ENCODE measurements at places on chromosomes 12 and 14.

DNA sequence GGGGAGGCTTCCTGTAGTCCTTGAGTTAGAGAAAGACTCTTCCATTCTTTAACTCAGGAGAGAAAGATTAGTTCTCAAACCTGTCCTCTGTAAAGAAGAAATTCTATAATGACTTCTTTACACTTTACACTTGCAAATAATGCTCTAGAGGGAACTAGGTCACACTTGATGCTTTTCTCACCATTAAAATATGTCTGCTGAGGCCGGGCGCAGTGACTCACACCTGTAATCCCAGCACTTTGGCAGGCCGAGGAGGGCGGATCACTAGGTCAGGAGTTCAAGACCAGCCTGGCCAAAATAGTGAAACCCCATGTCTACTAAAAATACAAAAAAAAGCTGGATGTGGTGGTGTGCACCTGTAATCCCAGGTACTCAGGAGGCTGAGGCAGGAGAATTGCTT lies 6.3 kb downstream of the NTN4 start:
- DNase-seq, result no peak

GRCh38 chr12:68610370-68611093 lies at the start of gene RAP1B:
RAP1B (plus strand) TSS chr12:68610899; CDS start chr12:68648725, 37,826 bp downstream.
- peak; percentile 65 for DNase-seq

DNA sequence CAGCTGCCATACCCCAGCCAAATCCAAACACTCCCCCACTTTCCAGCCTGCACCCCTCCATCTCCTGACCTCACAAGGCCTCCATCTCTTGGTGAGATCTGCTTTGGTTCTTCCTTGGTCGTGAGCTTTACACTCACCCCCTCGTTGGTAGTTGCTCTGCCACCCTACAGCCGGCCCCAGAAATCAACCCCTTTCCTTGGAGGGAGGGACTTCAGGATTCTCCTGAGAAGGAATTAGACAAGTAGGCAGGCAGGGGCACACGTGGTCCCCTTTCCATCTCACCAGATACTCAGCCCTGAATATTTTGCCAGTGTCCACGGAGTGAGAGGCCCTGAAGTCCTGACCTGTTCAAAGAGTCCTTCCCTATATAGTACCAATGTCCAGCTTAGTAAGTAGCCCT lies 120.0 kb upstream of the PWP1 start:
- no peak for DNase-seq

DNA sequence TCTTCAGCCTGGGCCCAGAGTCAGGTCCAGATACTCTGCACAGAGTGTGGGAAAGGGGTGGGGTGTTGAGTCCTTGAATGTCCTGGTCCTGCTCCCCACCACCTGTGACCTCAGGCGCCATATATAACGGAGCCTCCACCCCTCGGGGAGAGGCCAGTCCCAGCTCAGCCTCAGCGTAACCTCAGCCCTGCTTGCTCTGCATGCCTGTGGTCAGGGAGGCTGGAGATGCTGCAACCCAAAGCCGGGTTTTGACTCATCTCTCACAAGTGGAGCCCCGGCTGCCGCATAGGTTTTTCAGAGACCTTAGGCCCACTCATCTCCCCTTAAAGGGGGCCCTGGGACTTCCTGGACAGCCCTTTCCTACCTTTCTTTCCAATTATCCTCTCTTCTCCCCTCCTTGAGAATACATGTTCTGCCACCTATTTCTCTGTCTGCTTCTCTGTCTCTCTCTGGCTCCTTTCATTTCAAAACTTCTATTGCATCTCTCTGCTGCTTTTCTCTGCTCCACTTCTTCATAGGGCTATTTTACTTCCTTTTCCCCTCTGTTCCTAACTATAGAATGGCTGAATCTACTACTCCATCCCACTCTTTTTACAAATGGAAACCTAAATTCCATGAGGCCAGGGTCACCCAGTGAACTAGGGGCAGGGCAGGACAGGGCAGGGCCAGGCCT lies 1.2 kb downstream of the ITGB7 start:
- DNase-seq, result peak; percentile 55

GRCh38 chr14:99188731-99189191 lies 83.2 kb downstream of the BCL11B start:
- no peak for DNase-seq

DNA sequence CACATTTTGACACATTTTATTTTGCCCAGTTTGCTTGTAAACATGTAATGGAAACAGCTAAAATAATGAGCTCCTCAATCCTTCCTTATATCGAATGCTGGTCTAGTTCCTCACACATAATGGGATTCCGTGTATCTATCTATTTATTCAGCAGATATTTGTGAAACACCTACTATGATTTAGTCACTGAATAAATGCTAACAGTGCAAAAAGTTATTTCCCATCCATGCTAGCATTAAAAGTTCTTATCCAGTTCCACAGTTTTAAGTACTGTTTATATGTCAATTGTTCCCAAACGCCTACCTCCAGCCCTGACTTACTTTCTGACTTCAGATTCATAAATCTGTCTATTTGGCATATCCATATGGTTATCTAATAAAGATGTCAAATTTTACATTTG lies 1788.7 kb upstream of the FLRT2 start:
- no peak for DNase-seq

- no peak for DNase-seq
Measured at GRCh38 chr14:76768671-76769500, 7.6 kb downstream of the VASH1 start.

DNA sequence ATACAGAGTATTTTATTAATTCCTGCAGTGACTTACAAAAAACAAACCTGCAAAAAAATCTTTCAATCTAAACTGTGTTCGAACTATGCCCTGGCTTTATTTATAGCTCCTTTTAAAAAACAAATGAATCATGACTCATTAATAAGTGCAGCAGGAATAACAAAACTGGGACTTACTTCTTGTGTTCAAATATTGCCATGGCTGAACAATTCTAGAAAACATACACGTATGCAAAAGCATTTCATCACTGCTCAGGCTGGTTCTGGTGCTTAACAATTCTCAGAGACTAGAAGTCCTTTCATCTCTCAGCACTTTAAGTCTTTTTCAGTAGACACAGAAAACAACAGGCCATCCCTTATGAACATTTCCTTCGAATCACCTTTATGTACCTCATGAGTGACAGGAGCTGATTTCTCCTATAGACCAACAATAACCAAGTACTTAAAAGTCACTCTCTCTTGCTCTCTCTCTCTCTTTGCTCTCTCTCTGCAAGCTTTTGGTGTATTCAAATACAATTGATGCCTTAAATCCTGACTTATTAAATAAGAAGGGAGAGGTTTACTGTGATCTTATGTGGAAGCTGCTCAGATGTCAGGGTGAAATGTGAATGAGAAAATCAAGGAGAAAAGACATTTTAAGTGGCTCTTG lies 268.8 kb downstream of the TTC8 start:
- no peak for DNase-seq

- DNase-seq, result no peak
Measured at GRCh38 chr14:95040708-95041476, 116.4 kb downstream of the DICER1 start.

GRCh38 chr14:76719666-76720065 lies 41.6 kb upstream of the VASH1 start:
- no peak for DNase-seq

DNA sequence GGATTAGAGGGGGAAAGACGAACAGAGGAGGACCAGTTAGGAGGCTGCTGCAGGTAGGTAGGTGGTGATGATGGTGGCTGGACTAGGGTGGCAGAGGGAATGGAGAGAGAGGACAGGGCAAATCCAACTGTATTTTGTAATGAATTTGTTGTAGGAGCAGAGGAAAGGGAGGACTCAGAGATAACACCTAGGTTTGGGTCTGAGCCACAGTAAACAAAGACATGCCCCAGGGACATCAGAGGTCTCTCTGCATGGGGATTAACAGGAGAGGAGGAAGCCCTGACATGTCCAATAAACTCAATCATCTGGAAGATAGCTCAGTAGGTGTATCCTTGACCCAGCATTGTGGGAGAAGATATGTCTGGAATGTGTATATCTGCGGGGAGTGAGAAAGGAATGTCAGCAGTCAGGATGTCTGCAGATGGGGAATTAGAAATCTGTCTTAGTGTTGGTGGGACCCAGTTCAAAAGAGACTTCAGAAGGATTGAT lies 4.7 kb upstream of the SLC48A1 start:
- DNase-seq, result no peak

DNA sequence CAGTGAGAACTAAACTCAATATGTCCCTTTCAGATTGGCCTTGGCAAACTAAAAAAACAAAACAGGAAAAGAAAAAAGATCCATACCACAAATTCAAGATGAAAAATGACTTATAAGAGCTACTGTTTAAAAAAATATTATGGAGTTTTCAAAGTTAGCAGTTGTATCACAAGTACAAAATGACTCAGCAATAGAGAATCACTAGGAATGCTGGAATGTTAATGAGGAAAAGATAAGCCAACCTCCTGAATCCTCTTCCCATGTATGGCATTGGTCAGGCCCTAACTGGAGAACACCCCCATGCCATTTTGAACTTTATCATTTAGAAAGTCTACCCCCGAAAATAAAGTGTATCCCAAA lies 62.2 kb downstream of the PPP1R36 start:
- DNase-seq, result peak; percentile 65

DNA sequence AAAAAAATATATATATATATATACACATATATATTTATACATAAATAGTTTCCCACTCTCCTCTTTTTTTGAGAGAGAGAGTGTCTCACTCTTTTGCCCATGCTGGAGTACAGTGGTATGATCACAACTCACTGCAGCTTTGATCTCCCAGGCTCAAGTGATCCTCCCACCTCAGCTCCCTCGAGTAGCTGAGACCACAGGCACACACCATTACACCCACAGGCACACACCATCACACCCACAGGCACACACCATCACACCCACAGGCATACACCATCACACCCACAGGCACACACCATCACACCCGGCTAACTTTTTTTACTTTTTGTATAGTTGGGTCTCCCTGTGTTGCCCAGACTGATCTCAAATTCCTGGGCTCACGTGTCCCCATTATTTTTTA lies 14.1 kb upstream of the GAPDH start:
- no peak for DNase-seq

DNA sequence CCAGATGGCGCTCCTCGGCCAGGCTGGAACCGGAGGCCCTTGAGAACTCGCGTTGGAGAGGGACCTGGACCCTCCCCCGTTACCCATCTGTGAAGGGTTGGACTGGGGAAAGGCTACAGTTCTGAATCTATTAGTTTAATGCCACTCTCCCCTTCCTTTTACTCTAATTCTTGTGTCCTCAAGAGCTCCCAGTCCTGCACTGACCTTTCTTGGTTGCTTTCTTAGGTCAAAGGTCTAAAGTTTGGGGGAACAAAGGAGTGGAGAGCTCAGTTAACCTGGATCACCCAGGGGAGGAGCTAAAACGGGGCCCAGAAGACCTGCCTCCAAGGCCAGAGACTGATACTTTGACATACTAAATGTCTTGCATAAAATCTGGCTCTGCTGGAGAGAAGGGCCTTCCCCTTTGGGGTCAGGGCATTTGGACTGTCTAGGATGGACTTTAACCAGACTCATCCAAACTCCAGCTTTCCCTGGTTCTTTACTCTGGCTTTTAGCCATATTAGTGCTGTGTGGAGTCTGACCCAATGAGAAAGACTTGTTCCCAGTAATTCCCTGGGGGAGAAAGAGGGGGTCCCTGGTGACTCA lies 923 bp upstream of the MLF2 start:
- DNase-seq, result no peak

- no peak for DNase-seq
Measured at GRCh38 chr14:61525293-61526011, 169.9 kb upstream of the HIF1A start.

DNA sequence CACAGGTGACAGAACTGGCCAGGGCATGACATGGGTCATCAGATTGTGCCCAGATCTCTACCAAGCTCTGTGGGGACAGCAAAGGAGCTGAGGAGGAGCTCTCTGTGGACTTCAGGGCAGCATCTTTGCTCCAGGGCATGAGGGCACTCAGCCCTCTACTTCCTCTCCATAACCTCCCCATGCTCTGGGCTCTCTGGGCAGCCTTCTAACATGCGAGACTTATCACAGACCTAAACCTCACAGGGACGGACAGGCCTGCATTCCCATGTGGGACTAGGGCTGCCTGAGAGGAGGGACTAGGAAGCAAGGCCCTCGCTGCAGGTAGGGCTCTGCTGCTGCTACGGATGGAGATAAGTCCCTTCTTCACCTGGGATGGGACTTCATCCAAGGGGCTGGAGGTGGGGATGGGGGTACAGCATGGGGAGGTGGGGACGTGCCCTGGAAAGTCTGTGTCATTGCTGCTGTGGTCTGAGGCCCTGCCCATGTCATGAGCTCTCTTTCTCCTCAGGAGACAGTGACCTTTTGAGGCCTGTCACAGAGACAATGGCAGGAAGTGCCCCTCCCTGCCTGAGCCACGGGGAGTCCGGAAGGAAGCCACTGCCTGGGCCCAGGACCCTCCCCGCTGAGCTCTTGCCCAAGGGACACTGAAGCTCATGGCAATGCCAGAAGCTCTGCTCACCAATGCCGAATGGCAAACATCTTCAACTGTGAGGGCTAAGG lies 44.1 kb downstream of the PITPNM2 start:
- DNase-seq, result no peak

DNA sequence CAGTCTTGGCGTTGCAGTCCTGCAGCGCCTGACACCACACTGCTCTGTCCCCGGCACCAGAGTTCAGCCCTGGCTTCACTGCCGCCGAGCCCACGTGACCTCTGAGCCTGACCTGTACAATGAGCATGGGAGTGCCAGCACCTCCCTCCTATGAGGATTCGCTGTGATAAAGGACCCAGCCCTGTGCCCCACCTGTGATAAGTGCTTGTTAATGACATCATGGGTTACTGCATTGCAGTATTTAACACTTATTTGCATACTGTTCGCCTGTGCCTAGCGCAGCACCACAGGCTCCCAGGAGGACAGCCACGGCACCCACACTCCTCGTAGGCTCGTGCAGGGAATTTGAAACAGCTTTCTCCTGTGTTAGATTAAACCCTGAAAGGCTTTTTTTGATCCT lies 118.2 kb upstream of the GSC start:
- DNase-seq, result no peak

DNA sequence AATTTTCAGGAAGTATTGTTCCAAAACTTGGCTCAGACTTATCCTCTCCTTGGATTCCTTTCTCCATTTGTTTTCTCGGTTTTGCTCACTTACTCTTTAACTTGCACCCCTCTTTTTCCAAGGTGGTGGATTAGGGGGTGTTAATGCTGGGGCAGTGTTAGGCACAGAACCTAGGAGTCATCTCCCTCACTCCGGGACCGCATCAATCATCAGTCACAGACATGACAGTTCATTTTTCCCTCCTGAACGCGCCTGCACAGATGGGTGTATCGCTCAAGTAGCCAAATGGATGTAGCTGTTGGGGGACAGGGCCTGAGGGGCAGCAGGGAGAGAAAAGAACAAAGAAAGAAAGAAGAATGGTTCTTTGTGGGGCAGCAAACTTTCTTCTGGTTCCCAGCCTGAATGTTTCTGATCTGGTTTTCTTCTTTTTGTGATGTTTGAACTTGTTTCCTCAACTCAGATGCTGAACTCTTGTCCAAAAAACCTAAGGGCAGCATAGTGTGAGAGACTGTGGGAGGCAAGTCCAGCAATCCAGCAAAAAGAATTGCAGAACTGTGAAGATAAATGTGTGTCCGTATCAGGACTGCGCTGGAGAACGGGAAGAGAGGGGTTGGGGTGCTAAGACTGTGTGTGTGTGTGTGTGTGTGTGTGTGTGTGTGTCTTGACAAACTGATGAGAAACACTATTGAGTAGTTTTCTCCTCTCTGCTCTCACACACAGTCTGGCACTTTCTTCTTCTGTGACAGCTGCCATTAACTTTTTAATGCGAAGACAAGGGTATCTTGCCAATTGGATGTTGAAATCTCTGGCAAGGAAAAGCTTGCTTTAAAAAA lies 131.1 kb downstream of the FBXL14 start:
- DNase-seq, result no peak
